ENCODE measurements at places on chromosomes 2 and 18.
A peak's percentile ranks its signal among the peaks of the same experiment; 100 is the strongest.

DNA sequence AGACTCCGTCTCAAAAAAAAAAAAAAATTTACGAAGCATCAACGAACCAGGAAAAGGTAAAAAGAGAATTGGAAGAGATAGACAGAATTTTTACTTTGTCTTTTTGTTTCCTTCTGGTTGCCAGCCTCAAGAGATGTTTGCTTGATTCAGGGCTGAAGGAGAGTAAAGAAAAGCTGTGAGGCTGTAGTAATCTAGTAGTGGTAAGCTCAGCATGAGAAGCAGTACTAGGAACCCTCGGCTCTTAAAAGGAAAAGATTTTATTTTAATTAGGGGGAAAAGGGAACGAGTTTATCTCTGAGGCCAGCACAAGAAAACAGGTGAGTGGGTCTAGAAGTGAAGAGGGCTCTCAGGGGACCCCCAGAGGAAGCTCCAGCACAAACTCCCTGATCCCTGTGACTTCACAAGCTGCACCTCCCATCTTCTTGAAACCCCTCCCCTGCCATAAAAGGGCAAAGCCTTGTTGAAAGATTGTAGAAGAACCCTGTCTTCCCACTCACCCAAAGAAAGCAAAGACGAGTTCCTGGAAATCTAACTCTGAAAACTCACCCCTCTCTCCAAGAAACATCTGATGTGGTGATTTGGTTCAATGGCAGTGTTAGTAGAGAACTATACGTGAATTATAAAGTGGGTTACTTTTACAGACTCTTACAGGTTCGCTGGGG, 8.6 kb downstream of the RBMS1 start:
- DNase-seq = no peak

DNA sequence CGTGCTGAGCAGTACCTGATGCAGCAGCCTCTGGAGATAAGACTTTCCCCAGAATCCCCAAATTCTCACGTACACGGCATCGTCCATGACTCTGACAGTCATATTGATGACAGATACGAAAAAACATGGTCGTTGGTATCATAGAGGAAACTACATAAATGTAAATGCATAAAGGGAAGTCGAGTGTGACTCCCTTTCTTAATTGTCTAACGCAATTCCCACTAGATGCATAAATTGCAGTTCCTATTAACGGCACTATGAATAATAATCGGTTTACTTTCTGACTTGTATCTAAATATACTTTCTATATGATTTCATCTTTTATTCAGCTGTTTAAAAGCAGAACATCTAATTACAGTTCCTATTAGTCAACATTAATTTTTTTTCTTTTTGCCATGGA, 322.6 kb upstream of the REV1 start:
- no peak for DNase-seq

GRCh38 chr2:150383587-150383986, 103.9 kb downstream of the RND3 start:
- DNase-seq = no peak

- no peak for DNase-seq
Observed at GRCh38 chr2:224984637-224985036, 57.6 kb downstream of the DOCK10 start.

GRCh38 chr2:128405981-128406613, 87.4 kb upstream of the HS6ST1 start:
- no peak for DNase-seq

- peak; percentile 78 for DNase-seq
Observed at GRCh38 chr2:15577071-15577735, 14.5 kb upstream of the DDX1 start.

GRCh38 chr18:44855681-44856080, 175.0 kb downstream of the SETBP1 start:
- DNase-seq = no peak

- no peak for DNase-seq
Observed at GRCh38 chr2:86603905-86604304, 19.8 kb downstream of the RNF103 start.

- DNase-seq = no peak
Observed at GRCh38 chr2:43519643-43520221, 76.1 kb downstream of the THADA start.

GRCh38 chr2:61172671-61173070, 10.7 kb downstream of the C2orf74 start:
- no peak for DNase-seq

DNA sequence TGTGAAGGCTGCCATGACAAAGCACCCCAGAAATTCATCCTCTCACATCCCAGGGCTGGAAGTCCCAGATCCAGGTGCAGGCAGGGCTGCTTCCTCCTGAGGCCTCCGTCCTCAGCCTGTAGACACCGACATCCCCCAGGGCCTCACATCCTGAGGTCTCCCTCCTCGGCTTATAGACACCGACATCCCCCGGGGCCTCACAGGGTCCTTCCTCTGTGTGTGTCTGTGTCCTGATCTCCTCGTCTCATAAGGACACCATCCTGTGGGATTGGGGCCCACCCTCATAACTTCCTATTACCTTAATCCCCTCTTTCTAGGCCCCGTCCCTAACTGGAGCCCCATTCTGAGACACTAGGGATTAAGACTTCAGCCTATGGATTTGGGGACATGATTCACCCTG, 92.0 kb upstream of the SNTG2 start:
- DNase-seq = no peak

DNA sequence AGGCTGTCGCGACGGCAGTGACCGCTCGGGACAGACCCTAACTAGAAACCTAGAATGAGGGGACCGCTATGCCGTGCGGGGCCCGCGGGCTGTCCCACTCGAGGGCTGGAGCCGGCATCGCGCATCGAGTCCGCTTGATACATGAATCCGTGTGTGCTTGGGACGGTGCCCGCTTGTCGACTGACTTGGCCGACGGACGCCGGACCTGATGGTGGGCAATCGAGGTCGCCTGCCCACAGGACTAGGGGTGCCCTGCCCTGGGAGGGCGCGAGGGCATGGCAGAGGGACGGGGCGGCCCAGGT, 749 bp upstream of the PTMA start:
- peak; percentile 21 for DNase-seq

DNA sequence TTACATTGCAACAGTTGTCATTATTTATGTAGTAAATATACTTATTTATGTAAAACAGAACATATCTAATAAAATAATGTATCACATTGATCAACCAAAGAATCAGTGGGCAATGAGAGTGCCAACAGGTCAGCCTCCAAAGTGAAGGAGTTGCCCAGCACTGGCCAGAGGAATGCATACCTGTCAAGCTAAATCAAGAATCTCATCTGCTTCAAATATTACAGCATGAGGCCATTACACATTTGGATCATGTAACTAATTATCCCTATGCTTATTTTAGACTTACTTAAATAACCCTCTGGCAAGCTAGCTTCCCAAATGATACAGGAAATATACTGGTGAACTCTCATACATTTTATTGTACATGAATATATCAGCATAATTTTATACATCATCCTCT, 1211.7 kb upstream of the ACVR2A start:
- DNase-seq = no peak

Measured in stimulated activated CD4-positive, alpha-beta T cell treated with anti-CD3 and anti-CD28 coated beads, TNF-alpha, amount 100 ng/mL, for 4 hours (primary cell).